T-helper 17 cell (primary cell): ENCODE measurements at places on chromosomes 1 and 21. TPM values are rescaled to one million over a fixed set of nuclear protein-coding genes. Genes with fewer than 3 reads are reported as not detected.

- DNase-seq = no peak
- H3K4me3 ChIP-seq = no peak overlapping the region
- H3K27me3 ChIP-seq = peaks cover 4% of the 10 kb centered on the region
- peaks cover 26% of the 10 kb centered on the region for H3K36me3 ChIP-seq
Measured at GRCh38 chr1:241600496-241600901, 39.7 kb downstream of the CHML start.

DNA sequence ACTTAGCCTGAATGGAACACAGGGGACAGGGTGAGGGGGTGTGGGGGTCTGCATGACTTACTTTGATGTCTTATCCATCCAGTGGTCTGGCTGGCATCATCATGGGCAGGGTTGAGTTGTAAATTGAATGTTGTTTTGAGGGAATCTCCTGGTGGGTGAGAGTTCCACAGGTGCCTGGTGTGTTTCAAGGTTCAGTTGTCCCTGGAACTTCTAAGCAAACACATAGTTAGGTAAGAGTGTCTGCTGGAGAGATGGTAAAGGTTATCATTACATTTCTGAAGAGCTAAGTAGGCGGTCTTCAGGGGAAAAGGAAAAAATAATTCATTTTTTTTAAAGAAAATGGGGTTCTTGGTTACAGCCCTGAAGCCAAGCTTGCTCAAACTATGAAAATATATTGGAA lies 46.0 kb upstream of the SIPA1L2 start:
- peaks cover 6% of the 10 kb centered on the region for H3K36me3 ChIP-seq
- H3K4me1 ChIP-seq = no peaks in the 10 kb centered on the region
- H3K27me3 ChIP-seq = peaks cover 32% of the 10 kb centered on the region
- DNase-seq = no peak
- H3K27ac ChIP-seq = no peak overlapping the region
- no peak overlapping the region for H3K4me3 ChIP-seq

- no peak overlapping the region for H3K4me3 ChIP-seq
- H3K4me1 ChIP-seq = peaks cover 3% of the 10 kb centered on the region
- H3K27me3 ChIP-seq = peaks cover 19% of the 10 kb centered on the region
- H3K27ac ChIP-seq = no peak overlapping the region
Measured at GRCh38 chr1:99571092-99571734, 74.7 kb upstream of the PALMD start.

DNA sequence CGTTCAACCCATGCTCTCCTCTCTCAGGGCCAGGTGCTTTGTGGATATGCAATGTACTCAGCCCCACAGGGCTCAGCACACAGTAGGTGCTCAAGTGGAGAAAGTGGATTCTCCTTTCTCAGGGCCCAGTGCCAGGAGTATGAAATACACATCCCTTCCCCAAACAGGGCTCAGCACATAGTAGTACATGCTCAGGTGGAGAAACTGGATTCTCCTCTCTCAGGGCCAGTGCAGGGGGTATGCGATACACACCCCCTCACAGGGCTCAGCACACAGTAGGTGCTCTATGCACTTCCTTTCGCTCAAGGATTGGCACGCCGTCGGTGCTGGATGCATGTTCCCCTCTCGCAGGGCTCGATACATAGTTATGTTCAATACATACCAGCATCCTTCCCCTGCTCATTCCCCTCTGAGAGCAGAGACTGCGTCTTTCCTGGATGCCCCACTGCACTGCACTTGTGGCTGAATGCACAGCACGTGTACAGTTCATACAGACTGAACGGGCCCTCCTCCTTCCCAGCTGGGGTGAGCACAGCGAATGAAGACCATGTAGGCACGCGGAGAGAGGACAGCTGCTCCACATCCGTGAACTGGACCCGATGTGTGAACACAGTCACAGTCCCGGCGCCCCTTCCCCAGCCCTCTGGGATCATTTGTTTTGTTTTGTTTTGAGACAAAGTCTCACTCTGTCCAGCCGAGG lies 16.6 kb upstream of the DISP3 start:
- no peak overlapping the region for H3K4me3 ChIP-seq
- no peak overlapping the region for H3K27ac ChIP-seq
- no peak for DNase-seq
- H3K27me3 ChIP-seq = peaks cover 64% of the 10 kb centered on the region

- no peak overlapping the region for H3K27ac ChIP-seq
- H3K36me3 ChIP-seq = no peaks in the 10 kb centered on the region
- DNase-seq = no peak
- peaks cover 10% of the 10 kb centered on the region for H3K4me1 ChIP-seq
- peaks cover 39% of the 10 kb centered on the region for H3K27me3 ChIP-seq
Measured at GRCh38 chr1:119294722-119295121, 73.9 kb upstream of the HAO2 start.

GRCh38 chr1:10638559-10639005 lies 157.9 kb downstream of the CASZ1 start:
- no peak for DNase-seq
- H3K27ac ChIP-seq = no peak overlapping the region
- no peaks in the 10 kb centered on the region for H3K27me3 ChIP-seq
- H3K36me3 ChIP-seq = no peaks in the 10 kb centered on the region

GRCh38 chr1:70382682-70383081 lies 28.2 kb upstream of the ANKRD13C start:
- no peaks in the 10 kb centered on the region for H3K36me3 ChIP-seq
- DNase-seq = no peak
- no peak overlapping the region for H3K27ac ChIP-seq
- peaks cover 9% of the 10 kb centered on the region for H3K27me3 ChIP-seq
- no peak overlapping the region for H3K4me3 ChIP-seq

The ANXA9 gene
- not detected for total RNA-seq

The TMEM125 gene
- not detected for total RNA-seq

The OR2AK2 gene
- total RNA-seq = 0.37 TPM
